Activated naive CD8-positive, alpha-beta T cell treated with anti-CD3 and anti-CD28 coated beads for 36 hours (primary cell): ENCODE measurements at places on chromosomes 11 and 22. TPM values are rescaled to one million over a fixed set of nuclear protein-coding genes. Genes with fewer than 3 reads are reported as not detected.

DNA sequence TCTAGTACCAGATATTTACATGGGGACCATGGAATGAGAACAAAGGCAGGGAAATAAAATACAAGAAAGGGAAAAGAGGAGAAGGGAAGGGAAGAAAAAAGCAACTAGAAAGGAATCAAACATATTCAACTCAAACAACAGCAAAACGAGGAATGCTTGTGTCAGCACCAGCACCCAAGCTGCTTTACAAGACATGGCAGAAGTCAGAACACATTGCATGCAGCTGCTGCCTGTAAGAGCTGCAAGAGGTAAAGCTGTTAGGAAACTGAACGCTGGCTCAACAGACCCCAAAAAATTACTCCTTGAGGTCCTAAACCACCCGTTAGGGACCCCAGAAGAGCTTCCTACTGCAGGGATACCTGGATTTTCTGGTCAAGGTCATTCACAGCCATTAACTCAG, 296.9 kb downstream of the OPCML start:
- no peak for DNase-seq

LARGE2 gene
- 1.5 TPM for total RNA-seq

SMTNL1 gene
- total RNA-seq: not detected

DNA sequence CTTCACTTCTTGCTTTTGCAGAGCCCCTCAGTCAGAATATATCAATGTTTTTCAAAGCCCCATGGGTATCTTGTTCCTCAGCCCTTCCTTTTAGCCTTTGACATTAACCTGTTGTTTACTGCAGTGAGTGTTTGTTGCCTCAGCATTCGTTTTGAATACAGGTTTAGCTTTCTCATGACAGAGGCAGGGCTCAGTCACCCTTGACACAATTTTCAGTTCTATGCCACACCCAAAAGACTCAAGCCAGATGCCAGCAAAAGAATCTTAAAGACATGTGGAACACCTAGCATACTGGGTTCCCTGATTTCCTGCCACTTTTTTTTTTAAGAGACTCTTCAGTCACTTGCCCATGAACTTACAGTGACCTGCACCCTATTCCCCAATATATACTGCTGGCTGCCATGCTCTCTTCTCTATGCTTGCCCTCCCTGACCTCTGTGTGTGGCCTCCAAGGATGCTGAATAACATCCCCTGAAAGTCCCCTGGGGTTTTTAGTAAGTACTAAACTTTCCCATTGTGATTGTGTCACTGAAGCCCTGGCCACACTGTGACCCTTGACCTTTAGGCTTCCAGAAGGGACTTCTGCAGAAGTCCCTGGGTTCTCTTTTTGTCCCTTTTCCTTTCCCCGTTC, 1225.5 kb downstream of the TBC1D22A start:
- DNase-seq: no peak

SHISAL1 gene
- not detected for total RNA-seq

GRCh38 chr11:13984616-13985450, 22.3 kb downstream of the SPON1 start:
- DNase-seq: no peak

GRCh38 chr11:45933131-45933831, 10.8 kb downstream of the LARGE2 start:
- no peak for DNase-seq

DUSP8 gene
- total RNA-seq: 1.5 TPM

DMC1 gene
- total RNA-seq: 14.5 TPM

USH1C gene
- total RNA-seq: not detected

PRPF19 gene
- 213 TPM for total RNA-seq

GRCh38 chr11:6646576-6646917, 9.1 kb downstream of the DCHS1 start:
- no peak for DNase-seq

DNA sequence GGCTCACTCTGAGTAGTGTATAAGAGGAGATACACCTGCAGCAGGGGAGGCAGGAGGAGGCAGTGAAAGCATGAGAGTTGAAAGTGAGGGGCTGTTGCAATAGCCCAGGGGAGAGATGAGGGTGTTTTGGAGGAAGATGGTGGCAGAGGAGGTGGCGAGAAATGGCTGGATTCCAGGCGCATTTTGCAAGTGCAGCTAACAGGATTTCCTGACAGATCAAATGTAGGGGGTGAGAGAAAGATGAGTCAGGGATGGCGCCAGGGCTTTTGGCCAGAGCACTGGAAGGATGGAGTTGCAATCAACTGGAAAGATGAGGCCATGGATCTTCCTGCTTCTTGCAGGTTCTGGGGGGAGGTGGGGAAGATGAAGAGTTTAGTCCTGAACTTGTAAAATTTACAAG, 16.8 kb upstream of the TSPAN18 start:
- no peak for DNase-seq

DNA sequence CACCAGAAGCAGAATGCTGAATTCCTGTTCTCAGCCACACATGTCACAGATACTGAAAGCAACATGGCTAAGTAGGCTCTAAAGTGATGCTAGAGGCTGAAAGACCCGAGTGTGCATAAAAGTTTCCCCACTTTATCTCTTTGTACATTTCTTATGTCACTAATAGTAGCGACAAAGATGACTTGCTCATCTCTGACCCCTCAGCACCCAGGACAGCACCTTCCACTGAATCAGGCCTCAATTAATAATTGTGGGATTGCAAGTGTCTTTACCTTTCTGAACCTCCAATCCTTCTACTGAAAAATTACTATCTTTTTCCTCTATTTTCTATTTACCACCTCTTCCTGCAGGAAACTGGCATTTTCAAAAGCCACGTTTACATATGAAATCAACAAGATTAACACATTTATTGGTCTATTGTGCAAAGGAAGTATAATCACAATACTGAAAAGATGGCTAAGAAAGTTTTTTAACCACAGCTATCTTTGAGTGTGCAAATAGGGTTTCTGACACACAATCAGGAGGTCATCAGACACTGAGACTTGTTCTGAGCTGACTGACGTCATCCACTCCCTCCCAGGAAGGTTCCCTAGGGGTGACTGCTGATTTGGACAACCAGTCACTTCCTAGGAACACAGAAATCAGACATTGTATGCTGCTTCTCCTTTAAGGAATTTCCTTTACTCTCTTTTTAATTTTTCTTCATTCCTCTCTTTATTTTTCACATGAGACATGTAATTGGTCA, 213.9 kb upstream of the ISX start:
- DNase-seq: no peak

PATE4 gene
- total RNA-seq: not detected

NRXN2 gene
- 0.20 TPM for total RNA-seq

DNA sequence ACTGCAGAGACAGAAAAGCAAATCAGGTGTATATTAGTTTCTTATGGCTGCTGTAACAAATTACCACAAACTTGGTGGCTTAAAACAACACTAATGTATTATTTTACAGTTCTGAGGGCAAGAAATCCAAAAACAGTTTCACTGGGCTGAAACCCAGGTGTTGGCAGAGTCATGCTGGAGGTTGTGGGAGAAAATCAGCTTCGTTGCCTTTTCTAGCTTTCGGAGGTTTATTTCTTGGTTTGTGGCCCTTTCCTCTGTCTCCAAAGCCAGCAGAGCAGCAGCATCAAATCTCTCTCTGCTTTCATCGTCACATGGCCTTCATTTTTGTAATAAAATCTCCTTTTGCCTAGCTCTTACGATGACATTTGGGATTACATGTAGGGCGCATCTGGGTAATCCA, 33.0 kb upstream of the OR6M1 start:
- DNase-seq: no peak

ASCL2 gene
- total RNA-seq: 2.9 TPM

SLC1A2 gene
- total RNA-seq: not detected

GRAP2 gene
- 65.5 TPM for total RNA-seq

DNA sequence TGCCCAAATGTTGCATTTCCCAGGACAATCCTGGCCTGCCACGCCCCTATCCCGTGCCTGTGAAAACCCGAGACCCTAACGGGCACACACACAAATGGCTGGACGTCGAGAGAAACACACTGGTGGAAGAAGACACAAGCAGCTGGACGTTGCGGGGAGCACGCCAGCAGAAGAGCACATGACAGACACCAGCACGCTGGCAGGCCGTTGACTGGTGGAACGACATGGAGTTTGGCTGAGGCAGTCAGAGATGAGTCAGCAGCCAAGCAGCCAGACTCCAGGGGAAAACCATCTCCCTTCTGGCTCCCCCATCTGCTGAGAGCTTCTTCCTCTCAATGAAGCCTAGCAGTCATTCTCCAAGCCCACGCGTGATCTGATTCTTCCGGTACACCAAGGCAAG, 606.7 kb upstream of the LRRC4C start:
- DNase-seq: no peak

CCDC81 gene
- 0.42 TPM for total RNA-seq

DNA sequence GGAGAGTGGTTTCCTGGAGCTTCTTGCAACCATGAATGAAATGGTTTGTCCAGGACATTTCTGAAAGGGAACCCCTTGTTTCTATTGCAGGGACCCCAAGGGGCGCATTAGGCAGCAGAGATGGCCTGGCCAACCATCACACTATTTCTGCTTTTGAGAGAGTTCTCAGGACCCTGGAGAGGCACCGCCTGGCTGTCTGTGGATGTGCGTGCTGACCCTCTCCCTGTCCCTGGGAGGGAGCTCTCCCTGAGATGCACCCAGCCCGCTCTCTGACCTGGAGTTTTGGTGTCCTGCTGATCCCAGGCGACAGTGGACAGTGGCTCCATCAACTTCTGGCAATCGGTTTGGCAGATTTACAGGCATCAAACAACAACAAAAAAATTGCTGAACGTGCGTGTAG, 80.3 kb upstream of the SLC22A12 start:
- DNase-seq: no peak

MMP3 gene
- not detected for total RNA-seq

DNA sequence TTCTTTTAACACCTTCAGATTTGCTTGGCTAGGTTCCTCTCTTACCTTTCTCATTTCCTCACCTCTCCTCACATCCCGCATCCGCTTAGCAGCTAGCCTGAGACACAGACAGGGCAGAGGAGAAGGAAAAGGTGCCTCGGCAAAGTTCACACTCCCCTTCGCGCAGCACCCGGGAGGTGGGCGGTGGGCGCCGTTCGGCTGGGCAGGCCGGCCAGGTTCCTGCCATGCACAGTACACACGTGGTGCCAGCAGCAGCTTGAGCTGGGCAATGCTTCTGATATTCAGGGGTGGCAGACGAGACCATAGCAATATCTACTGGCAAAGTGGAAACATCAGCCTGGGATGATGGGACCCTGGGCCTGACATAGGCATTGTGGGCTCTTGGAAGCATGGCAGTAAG, 3.3 kb downstream of the NTM start:
- no peak for DNase-seq

- peak; percentile 93 for DNase-seq
These were observed at the start of gene NEAT1 for GRCh38 chr11:65422633-65423515. TSS of gene NEAT1 (plus strand) at chr11:65422798.

DNA sequence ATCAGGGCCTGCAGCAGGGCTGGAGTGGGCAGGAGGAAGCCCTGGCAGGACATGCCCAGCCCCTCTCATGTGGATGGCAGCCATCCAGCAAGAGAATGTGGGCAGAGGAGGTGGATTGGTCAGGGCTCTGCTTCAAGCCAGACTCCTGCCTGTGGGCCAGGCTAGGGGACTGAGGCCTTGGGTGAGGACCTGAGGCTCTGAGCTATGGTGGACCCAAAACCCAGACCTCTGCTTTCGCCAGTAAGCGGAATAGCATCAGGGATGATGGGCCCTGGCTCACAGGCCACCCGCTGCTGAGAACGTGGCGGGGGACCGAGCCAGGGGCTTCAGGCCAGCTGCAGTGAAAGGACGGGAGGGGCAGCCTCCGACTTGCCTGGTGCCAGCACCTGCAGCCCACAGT, 57.4 kb downstream of the LINC01488 start:
- DNase-seq: no peak

- peak; percentile 13 for DNase-seq
These were observed 2.1 kb upstream of the OR52D1 start for GRCh38 chr11:5486421-5486820.

UBXN1 gene
- 124 TPM for total RNA-seq

- no peak for DNase-seq
These were observed 205.0 kb downstream of the NELL1 start for GRCh38 chr11:20874358-20874757.

DNA sequence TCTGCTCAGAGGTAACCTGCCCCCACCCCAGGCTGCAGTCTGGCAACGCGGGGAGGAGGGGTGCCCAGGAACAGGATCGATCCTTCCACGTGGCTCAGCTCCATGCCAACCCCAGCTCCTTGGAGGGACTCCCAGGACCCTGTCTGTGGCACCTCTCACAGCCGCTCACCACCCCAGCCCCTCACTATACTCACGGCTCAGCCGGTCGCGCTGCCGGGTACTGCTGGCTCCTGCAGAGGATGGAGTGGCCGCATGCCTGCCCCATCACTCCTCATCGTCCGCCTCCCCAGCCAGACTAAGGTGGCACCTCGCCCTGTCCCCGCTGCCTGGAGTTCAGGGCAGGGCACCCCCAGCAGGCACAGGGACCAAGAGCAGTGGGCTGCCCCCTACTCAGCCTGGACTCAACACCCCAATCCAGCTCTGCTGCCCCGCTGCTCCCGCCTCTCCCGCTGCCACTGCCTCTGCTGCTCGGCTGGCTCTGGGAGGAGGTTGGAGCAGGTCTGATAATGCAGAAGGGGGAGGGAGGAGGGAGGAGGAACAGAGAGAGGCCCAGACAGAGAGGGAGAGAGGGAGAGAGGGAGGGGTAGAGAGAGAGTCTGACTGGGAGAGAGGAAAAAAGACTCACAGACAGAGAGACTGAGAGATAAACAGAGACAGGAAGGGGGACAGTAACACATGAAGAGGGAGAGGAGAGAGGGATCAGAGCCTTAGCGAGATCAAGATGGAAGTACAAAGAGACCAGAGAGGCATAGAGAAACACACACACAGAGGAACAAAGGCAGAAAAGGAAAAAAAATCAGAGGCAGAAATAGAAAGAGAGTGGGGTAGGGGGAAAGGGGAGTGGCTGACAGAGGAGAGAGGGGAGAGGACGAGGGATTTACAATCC, at the start of gene PDE2A:
TSS of gene PDE2A (minus strand) at position 480 of the 886 bp plus-strand sequence. CDS start at position 265, 215 bp downstream.
- DNase-seq: no peak

TSSK2 gene
- total RNA-seq: not detected

TMEM218 gene
- total RNA-seq: 16.6 TPM

- no peak for DNase-seq
These were observed 63.7 kb downstream of the RAB30 start for GRCh38 chr11:83007909-83008580.

SNX32 gene
- total RNA-seq: 3.3 TPM
